ENCODE measurements at places on chromosomes 2 and 18.

GRCh38 chr18:38695559-38696280, 1130.1 kb upstream of the CELF4 start:
- no peak for DNase-seq

DNA sequence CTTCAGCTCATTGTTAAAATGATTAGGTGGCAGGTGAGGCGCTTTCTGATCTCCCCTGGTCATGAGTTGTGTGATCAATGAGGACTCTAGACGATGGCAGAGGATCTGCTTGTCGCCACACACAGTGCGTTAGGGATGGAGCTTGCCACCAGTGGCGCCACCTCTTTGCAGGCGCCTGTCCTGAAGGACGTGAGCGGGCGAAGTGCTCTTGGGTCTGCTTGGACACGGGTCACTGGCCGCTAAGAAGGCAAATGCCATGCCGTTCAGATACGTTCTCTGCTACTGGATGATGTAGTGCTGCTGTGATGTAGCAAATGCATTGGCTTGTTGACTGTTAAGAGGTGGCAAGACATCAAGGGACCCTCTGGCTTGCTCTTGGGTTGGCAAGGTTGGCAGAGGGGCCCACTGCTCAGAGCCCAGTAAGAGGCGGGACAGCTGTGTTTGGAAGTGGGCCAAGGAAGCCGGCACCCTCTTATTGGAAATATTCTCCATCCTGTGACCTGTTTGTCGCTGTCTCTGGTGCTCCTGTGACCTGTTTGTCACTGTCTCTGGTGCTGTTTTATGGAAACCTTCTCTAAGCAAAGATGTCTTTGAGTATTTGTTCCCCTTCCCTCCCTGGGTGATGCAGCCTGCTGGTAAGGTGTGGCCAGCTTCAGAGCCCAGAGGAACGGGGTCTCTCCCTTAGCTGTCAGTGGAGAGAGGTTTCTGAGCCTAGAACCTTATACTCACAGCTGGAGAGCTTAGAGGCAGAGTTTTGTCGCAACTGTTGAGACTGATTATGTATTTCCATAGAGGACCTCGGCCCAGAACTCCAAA, 14.6 kb downstream of the LDLRAD4 start:
- DNase-seq = no peak

- DNase-seq = no peak
These were observed 8.2 kb upstream of the APOB start for GRCh38 chr2:21052044-21052443.

- DNase-seq = no peak
These were observed 27.9 kb upstream of the GREB1 start for GRCh38 chr2:11505652-11506610.

DNA sequence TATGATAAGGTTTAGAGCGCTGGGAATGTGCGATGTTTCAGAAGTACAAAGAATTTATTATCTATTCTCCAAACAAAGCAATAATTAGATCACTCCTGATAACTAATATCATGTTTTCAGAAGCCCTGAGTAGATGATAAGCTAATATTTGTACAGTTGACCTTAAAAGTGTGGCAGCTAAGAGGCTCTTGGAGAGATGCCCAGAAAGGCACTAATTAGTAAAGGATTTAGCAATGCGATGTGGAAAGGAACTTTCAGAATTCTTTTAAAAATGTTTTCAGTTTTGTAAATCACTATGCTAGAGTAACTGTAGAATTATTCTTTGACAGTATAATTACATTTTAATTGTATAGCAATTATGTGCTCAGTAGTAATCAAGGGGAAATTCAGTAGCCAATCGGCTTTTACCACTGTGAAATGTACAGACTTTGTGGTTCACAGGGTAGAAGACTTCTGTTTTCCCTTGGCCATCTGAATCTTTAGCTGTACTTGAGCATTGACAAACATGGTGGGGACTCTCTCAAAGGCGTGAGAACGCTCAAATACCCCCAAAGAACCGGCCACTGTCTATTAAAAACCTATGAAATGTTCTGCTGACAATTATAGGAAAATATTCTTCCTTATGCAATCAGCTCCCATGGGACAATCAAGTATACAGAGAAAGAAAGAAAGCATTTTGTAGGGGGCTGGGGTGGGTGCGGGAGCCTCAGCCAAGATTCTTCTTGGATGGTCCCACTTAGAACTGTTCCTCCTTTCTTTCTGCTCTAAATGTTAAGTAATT, 262.8 kb upstream of the AGAP1 start:
- DNase-seq = no peak

DNA sequence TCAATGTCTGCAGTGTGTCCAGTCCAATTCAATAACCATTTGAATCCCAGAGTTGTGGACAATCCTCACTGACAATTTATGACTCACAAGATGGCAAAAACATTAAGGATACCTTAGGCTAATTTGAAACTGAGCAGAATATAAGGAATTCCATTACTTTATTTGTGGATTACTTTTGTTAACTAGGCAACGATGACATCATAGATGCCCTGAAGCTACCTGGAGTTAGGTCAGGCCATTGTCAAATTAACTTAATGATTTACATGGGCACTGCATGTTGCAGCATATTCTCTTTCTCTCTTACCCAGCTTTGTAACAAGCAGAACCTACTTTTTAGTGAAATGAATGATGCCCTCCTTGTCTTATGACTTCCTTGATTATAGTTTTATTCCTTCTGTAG, 100.0 kb upstream of the CDCA7 start:
- no peak for DNase-seq

- DNase-seq = no peak
These were observed 175.1 kb upstream of the DDX18 start for GRCh38 chr2:117639401-117639800.
